NCI-H526 (cell line): ENCODE measurements at places on chromosomes 2 and 18.

DNA sequence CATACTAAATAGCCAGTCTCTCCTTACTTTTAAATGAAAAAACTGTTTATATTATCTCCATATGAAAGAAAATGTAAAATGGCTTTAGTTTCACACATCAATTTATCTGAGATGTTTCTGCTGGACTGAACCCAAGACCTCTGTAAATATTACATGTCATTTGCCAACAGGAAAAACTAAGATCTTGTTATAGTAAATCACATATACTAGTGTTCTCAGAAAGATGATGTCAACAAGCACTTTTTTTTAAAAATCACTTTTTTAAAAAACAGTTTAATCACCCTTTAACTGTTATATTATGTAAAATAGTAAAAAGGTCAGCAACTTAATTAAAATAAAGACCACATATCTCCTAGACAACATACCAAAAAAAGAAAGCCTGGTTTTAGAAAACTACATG lies 46.3 kb downstream of the PTPN2 start:
- DNase-seq: no peak

DNA sequence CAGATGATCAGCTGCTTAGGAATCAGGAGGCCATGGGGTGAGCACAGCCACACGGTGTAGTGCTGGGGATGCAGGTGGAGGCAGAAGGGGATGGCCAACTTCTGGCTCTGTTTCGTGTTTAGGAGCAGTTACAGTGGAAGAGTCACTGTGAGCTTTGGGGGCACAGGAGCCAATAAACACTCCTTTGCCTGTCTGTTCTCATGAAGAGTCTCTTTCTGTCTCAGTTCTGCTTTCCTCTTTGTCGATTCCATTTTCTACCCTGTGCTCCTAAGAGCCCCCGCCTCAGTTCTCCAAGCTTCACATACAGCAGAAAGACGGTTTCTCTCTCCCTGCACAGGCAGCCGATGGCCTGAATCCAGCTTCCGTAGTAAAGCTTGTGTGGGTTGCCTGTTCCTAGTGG lies 21.0 kb upstream of the RRM2 start:
- no peak for DNase-seq

- no peak for DNase-seq
Observed at GRCh38 chr2:54775710-54776109, 52.2 kb downstream of the EML6 start.

DNA sequence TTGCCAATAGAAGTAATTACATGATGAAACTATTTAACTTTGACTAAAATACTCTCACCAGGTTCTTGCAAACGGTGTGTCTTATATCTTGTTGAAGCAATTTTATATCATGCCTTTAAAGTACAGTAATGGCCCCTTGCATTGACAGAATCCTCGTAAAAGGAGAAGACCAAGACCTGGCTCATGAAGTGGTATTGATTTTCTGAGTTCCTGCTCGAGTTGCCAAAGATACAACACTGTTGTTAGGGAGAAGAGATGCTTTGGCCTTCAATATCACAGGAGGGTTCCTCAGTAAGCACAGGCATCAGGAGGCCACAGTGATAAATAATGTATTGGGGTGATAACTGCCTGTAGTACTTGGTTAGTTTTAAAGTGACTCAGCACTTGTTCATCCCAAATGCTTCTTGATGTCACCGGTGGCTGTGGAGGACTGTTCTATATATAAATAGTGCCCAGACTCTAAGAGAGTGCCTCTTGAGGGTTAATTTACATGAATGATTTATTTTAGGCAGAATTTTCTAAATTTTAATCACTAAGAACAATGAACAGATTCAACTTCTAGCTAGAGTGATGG lies 571.7 kb upstream of the FANCL start:
- DNase-seq: no peak

GRCh38 chr2:8575038-8575833 lies 106.6 kb upstream of the ID2 start:
- peak; percentile 55 for DNase-seq

DNA sequence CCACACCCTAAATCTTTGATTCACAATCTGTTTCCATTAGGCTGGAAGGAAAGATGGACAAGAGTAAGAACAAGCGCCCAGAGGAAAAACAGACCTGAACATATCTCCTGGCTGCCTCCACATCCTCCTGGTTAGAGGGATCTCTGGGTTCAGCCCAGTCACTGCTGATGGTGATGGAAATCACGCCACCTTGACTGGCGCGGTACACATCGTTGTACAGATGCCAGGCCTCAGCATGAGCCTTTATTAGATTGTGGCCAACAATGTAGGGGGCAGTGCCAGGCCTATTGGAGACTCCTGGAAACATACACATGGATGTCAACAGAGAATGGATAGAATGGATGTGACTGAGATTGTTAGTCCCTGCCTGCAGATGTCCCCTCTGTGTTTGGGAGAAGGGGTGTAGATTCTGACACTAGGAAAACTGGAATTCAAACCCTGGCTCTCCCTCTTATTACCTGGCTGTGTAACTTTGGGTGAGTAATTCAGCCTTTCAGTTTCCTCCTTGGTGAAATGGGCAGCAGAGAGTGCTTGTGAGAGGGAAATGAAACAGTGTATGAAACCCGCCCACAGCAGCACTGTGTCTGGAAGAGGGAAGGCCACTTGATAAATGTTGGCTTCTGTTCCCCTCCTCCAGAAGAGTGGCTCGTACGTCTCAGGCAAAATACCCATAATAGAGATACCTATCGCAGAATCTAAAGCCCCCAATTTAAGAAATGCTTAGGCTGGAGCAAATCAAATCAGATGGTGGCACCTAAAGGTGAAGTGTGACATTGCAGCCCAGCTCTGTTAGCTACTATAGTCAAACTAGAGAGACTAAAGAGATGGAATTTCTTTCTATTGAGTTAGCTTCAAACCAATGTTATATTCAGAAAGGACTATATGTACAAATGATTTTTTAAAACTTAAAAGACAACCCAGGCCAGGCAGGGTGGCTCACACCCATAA lies 36.2 kb downstream of the LCT start:
- DNase-seq: no peak

DNA sequence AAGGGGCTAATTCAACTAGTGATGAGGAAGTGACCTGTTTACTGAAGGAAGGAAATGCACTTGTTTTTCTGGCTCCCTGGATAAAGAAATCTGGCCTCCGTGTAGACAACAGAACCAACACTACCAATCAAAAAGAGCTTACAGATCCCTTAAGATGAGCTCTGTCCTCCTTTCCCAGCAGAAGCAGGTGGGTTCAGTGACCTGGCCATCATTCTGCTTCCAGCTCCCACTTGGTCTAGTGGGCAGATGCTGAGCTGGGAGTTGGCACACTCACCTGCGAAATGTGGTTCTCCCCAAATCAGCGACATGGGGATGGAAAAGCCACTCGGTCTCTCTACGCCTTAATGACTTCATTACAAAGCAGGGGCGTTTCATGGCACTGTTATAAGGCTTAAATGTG lies 132.6 kb downstream of the AFF3 start:
- DNase-seq: no peak

DNA sequence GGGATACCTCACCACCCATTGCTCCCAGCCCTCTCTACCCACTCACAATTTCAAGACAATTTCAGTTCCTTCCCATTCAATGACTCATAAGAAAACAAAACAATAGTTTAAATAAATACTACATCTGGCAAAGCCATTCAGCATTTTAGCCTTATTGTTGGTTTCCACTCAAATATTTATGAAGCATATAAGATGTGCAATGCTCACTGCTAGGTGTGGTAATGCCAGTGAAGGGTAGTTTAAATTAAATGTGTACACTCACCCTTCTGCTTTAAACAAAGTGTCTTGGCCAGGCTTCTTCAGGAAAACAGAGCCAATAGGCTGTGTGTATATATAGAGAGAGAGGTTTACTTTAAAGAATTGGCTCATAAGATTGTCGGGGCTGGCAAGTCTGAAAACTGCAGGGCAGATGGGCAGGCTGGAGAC lies 37.0 kb downstream of the INO80C start:
- no peak for DNase-seq
